ENCODE measurements at places on chromosomes 2 and 18.

GRCh38 chr2:108485253-108485652 is 36.2 kb downstream of the GCC2 start:
- DNase-seq, result no peak

DNA sequence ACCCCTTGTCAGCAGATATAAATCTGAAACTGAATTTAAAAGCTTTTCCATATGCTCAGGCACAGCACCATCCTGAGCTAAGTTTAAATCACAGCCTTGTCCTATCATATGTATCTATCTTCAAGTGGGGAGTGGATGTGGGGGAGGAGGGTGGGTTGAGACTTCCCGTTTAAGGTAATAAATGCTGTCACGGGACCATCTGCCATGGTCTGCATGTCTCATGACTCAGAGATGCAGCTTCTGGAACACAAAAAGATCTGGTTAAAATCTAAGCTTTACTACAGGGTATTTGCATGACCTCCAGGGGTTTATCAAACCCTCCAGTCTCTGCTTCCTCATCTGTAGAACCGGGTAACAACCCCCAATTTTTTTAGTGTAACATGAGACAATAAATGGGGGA is 377.7 kb upstream of the ST6GAL2 start:
- no peak for DNase-seq

- DNase-seq, result no peak
Observed at GRCh38 chr18:21383031-21383430, 141.0 kb downstream of the GREB1L start.

DNA sequence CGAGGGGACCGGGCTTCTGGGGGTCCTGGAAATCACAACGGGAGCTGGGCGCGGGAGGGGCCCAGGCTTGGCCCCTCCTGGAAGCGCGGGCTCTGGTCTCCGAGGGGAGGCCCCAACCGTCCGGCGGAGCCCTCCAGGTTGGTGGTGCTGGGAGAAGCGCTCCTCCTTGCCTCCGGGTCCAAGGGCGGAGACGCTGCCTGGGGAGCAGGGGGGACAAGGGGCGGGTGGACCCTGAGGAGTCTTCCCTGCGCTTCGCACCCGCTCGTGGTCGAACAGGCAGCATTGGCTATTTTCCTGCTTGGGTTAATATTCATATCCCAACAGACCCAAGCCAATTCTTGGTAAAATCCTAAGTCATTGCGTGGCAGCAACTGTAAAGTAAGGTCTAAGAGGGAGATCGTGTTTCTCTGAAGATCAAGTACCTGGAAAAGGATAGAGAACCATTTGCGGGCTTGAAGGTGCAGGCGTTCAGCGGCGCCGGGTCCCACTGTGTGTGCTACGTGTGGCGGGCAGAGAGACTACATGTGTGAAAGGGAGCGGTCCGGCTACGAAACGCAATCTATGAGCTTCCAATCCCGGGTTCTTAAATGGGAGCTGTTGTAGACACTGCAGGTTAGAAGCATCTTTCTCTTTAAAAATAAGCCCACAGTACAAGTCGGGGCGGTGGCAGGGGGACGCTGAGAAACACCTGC is 805 bp downstream of the CIDEA start:
- DNase-seq, result no peak

- DNase-seq, result no peak
Observed at GRCh38 chr2:226411205-226411604, 388.4 kb downstream of the IRS1 start.

GRCh38 chr2:236352761-236353593 is 88.8 kb upstream of the ASB18 start:
- DNase-seq, result no peak
